Activated CD4-positive, alpha-beta T cell treated with anti-CD3 and anti-CD28 coated beads, Interleukin-2, amount 50 U/mL, for 48 hours (primary cell): ENCODE measurements at places on chromosomes 6 and 20.

DNA sequence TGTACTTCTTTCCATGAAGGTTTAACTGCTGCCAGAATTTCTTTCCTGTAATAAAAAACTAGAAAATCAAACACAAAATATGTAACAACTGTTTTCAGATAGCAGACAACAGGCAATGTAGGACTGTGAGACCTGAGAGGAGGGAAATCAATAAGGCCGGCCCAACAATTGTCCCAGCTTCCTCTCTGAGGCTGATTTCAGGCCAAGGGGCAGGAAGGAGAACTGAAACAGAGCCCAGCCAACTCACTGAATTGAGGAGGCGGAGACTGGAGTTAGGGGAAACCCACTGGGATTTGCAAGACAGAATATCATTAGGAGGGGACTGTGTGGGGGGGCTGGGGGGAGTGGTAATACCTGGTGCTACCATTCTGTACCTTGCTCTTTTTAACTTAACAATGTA lies 42.2 kb downstream of the FLRT3 start:
- DNase-seq = no peak

DNA sequence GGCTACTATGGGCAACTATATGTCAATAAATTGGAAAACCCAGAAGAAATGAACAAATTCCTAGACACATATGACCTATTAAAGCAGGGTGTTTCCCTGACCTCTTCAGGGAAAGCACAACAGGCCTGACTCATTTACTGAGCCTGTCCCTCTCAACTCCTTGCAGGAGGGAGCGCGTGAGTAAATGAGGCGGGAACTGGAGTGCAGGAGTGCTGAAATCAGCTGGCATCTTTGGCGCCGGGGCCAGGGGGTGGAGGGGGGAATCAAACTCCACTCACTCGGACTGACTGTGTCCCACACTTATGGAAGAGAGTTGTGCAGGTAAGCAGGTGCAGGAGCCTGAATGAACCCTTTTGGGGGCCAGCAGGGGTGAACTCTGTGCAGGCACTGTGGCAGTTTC lies 671.2 kb upstream of the PTCHD4 start:
- no peak for DNase-seq

DNA sequence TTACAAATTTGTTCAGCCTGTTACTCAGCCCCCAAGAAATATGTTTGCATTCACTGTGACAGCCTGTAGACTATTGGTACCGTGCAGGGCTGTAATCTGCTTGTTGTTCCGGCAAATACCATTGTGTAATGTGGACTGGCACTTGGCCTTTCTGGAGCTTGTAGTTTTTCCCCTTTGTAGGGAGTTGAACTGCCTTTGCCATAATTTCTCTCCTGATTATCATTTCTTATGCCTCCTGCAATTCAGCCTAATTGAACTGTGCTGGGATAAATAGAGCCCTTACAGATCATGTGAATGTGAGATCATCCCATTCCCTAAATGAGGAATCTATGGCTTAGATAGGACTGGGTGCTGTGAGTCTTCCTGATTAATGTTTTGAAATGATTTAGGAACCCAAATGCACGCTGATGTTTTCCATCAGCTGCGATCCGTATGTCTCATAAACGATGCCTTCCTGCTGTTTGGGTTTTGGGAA lies 185.1 kb downstream of the JARID2 start:
- DNase-seq = no peak

DNA sequence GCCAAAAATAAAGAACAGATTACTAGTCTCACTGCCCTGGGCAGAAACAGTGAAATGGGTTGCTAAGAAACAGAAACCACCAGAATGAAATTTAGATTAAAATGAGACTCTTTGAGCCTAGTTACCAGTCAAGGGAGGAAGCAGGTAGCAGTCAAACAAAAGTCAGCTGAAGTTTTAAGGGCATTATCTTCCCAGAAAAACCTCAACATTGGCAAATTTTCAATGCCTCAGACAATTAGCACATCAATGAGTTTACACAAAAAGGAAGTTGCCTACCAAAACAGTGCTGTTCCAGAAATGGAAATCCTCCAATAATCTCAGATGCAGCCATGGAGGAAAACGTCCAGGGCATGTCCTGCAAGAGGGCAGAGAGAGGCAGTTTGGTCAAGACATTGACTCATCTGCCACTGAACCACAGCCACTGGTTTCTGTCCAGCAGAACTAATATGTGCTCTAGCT lies 399.7 kb upstream of the ADGRB3 start:
- no peak for DNase-seq

- no peak for DNase-seq
These were observed 23.3 kb upstream of the OSTM1 start for GRCh38 chr6:108097882-108098281.

DNA sequence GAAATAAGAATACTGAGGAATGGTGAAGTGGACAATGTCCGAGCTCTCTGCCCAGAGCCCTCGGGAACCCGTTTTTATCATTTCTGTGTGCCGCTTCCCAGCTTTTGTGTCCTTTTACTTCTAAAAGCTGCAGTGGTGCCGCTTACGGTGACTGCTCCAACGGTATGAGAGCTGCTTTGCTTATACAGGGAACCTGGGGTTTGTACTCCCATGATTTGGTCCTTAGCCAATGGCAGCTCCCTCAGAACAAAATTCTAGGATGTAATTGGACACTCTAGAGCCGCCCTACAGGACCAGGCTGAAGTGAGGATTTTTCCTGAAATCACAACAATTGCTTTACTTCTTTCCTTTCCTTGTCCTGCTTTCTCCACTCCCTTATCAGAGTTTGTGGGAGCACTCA lies 24.2 kb upstream of the PCSK2 start:
- DNase-seq = no peak

GRCh38 chr6:138691595-138692057 lies 81.9 kb upstream of the CCDC28A start:
- no peak for DNase-seq

DNA sequence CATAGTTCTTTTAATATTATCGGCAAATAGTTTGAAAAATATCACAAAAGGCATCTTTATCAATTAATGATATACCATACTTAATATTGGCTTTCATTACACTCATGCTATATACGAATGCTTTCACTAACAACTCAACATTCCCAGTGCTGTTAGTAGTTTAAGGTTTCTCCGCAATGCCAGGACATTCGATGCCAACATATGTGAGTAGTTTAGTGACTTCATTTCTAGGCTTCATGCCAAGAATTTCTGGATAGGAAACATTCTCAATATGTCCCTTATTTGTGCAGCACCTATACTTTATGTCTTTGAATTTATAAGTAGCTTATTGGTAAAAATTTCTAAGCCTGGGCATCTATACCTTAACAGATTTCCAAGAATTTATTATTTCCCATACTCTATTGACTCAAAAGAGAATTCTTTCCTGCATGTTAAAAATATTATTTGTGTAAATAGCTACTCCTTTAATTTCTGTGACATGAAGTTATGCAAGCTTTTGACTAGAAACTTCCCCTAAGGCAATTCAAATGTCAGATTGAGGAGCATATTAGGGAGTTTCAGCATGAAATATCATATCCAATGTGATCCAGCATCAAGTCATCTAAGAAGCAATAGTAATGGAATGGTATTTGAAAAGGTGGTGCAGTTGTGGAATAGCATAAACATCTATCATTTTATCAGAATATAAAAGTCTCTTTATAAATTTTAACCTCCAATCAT lies 236.0 kb upstream of the STXBP5 start:
- no peak for DNase-seq

GRCh38 chr6:165404296-165404695 lies 94.9 kb upstream of the C6orf118 start:
- DNase-seq = no peak

GRCh38 chr6:65988006-65988405 lies 281.0 kb upstream of the EYS start:
- no peak for DNase-seq

DNA sequence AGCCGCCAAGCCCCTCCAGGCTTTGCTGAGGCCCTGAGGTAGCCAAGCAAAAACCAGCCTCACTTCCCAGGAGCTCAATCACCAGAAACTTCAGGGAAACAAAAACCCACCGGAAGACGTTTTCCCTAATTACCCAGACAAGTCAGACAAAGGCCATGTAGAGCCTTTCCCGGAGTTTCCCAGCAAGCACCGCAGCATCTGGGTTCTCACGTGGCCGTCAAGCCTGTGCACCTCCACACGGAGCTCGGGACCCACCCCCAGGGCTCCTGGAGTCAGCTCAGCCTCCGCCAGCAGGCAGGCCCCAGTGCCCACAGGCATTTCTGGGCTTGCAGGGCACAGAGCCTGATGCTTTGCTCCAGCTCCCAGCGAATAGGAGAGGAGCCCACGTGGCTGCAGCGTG lies 10.1 kb upstream of the MRGBP start:
- no peak for DNase-seq

DNA sequence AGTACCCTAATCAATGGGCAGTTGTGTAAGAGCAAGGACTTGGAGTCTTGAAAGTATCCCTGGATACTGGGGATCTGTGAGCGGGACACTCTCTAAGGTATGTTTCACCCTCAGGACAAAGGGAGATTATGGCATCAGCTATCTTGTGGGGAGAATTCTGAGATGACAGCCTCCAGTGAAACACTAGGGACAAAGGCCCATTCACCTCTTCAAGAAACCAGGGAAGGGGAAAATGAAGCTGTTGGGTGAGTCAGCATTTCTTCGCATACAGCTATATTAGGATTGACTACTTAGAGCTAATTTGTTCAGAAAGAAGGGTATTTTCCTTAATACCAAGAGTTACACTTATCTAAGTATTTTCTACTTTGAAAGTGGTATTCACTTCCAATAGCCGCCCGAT lies 35.9 kb downstream of the OPN5 start:
- DNase-seq = no peak

- no peak for DNase-seq
These were observed 186.3 kb downstream of the EDN1 start for GRCh38 chr6:12476484-12476883.

- DNase-seq = no peak
These were observed 144.6 kb downstream of the BCAS1 start for GRCh38 chr20:53925651-53926401.

GRCh38 chr6:160221423-160221822 lies 37.2 kb downstream of the SLC22A2 start:
- DNase-seq = no peak

DNA sequence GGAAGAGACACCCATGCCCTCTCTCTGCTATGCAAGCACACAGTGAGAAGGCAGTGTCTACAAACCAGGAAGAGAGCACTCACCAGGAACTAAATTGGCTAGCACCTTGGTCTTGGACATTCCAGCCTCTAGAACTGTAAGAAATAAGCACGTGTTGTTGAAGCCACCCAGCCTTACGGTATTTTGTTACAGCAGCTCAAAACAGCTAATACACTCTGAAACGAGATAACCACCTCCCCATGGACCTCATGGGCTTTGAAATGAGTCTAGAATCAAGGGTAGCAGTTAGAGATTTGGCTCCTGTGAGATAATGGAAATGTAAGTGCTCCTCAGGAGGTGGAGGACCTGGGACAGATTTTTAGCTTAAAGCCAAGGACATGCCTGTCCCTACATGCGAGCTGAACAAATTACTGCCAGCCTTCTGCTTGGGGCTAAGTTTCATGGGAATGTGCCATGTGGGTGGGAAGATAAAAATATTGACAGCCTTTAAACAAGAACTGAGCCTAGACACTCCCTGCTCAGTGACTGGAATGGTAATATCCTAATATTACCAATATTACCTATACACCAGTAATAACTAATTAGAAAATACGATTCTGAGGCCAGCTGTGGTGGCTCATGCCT lies 3.9 kb upstream of the ZNF318 start:
- DNase-seq = no peak

DNA sequence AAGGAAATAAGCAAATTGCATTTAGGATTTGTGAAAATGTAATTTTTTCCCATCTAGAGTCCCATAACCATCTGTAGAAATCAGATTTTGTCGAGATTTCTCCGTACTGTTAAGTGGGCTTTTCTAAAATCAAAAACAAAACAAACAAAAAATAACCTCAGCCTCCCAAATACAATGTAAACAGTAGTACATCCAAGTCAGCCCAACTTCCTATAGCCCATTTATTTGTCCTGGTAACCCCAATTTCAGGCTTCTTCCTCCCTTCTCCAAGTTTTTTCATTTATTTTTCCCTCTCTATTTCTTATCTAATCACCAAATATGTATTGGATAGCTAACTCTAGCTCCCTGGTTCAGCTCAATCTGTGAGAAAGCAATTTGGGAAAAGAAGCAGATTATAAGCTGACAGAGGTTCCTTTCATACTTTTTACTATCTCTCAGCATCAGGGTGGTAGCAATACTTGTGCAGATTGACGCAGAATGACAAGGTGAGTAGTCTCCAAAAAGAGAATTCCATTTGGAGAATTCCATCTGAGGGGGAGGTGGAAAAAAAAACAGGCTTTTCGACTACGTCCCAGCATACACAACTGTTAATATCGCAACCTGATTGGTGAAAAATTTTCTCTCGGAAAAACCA lies 132.6 kb upstream of the BTN3A2 start:
- no peak for DNase-seq

DNA sequence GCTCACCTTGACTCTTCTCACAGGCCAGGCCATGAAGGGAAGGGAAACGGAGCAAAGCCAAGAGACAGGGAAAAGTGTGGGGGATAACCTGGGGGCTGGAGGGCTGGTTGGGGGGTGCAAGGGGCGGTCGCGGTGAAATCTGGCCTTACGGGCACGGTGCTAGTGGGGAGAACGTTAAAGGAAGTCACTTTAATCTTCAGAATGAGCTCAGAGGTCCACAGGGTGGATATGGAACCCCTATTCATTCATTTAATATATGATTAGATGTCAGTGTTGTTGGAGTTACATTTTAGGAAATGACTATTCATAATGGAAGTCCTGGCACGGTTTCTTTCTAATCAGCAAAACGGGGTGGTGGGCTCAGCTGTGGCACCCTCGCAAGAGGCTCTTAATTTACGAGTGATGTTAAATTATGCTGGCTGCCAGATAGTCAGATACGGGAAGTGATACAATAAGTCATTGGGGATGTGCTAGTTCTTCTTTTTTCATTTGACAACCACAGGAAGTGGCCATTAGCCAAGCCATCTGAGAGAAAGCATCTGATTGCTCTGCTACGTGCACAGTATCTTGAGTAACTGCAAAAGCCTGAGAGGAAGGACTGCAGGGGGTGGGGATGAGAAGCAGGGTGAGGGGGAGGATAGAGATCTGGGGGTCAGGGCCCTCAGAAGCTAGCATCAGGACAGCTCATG lies 253.0 kb downstream of the QKI start:
- DNase-seq = no peak

- no peak for DNase-seq
These were observed 96.8 kb downstream of the PDE10A start for GRCh38 chr6:165566088-165566828.

- DNase-seq = no peak
These were observed 83.7 kb downstream of the FYN start for GRCh38 chr6:111789598-111789997.

DNA sequence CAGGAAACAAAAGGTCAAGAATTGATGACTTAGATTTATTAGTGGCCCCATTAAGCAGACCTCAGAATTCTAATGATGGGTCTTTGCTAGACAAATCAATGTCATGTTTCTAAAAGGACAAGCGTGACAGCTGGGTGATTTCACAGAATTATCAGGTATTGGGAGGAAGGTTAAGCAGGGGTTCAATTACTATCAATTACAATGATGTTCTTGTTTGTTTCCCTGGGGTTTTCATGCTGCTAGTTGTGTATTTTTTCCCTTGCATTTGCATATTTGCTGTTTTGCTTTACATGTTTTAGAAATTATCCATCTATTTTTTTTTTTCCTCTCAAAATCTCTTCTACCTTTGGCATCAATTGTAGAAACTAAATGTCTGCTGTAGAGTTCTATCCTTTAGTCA lies 27.9 kb downstream of the GNAS start:
- DNase-seq = no peak

- no peak for DNase-seq
These were observed 64.4 kb upstream of the TMEM170B start for GRCh38 chr6:11473008-11473740.

- peak; percentile 36 for DNase-seq
These were observed 56.7 kb downstream of the NT5E start for GRCh38 chr6:85506441-85507093.

- DNase-seq = no peak
These were observed 84.3 kb downstream of the ZHX3 start for GRCh38 chr20:41232973-41233926.
